ENCODE measurements at places on chromosomes 1 and 21. TPM values are rescaled to one million over a fixed set of nuclear protein-coding genes. Genes with fewer than 3 reads are reported as not detected.

OR2L5 gene
- total RNA-seq = not detected

TDRD5 gene
- not detected for total RNA-seq

ORC1 gene
- 8.6 TPM for total RNA-seq

SYT11 gene
- total RNA-seq = 53.4 TPM

DPM3 gene
- 29.2 TPM for total RNA-seq

SIPA1L2 gene
- total RNA-seq = 9.9 TPM

NFIA gene
- 10.2 TPM for total RNA-seq

CCDC27 gene
- not detected for total RNA-seq

CENPF gene
- 68.2 TPM for total RNA-seq

DNA sequence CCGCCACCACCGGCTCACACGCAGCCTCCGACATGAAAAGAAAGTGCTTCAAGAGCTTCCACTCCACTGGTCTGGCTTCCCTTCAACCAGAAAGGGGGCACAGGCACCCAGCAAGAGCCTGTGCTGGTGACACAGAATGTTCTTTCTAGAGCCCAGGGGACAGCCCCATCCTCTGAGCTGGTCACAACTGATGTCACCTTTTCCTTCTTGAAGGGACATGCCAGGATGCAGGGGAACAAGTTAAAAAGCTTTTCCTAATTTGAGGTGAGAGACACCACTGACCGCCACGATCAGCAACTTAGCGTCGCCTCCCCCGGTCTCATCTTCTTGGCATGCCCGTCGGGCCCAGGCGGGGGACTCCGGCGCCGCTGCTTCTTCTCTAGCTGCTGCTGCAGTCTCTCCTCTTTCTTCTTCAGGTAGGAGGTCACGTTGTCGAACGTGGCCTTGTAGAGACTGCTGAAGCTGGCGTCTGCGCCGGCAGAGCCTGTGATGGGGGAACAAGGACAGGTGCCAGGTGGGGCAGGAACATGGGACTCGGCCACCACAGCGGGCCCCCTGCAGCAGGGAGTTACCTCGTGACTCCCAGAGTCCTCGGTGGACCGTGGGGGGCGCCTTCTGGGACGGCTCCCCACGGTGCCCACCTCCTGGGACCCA is 29.5 kb downstream of the WDR4 start:
- no peak for DNase-seq

DNA sequence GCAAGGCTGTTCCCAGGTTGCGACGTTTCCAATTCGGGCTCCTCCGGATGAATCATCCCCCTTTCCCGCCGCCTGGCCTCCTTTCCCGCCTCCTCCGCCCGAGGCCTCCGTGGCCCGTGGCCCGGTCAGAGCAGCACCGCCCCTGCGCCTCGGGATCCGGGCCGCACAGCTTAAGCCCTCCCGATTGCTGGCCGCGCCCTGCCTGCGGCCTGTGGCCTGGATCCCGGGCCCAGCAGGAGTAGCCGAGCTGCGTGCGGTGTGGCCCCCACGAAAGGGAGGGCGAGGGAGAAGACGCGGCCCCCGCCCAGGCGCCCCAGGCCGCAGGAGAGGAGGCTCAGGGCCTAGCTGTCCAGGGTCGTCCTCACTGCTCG is 1.0 kb downstream of the TMEM200B start:
- no peak for DNase-seq

DNA sequence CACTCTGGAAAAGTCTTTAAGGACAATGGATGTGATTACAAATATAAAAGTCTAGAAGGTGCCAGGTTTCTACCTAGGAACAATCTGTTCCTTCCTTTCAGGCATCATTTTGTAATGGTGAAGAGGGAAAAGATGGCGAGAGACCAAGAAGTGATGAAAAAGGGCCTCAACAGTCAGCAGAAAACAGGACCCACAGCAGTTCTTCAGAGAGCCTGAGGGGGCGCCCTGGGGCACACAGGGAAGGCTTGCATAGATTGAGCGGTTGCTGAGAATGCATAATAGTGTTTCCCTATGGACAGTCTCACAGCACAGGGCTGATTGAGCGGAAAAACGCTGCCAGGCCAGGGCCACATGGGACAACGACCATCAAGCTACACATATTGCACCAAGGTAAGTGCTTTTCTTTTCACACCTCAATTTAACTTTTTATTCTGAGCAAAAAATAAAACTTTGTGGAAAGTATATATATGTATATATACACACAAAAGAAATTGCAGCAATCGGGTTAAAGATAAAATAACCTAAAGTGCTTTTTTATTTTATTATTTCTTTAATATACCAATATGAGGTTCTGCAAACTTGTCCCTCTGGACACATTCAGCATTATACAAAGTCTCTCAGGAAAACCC is 3.1 kb upstream of the YRDC start:
- DNase-seq = no peak

- peak; percentile 26 for DNase-seq
Measured at GRCh38 chr1:38046884-38047602, 450 bp upstream of the POU3F1 start.

DNA sequence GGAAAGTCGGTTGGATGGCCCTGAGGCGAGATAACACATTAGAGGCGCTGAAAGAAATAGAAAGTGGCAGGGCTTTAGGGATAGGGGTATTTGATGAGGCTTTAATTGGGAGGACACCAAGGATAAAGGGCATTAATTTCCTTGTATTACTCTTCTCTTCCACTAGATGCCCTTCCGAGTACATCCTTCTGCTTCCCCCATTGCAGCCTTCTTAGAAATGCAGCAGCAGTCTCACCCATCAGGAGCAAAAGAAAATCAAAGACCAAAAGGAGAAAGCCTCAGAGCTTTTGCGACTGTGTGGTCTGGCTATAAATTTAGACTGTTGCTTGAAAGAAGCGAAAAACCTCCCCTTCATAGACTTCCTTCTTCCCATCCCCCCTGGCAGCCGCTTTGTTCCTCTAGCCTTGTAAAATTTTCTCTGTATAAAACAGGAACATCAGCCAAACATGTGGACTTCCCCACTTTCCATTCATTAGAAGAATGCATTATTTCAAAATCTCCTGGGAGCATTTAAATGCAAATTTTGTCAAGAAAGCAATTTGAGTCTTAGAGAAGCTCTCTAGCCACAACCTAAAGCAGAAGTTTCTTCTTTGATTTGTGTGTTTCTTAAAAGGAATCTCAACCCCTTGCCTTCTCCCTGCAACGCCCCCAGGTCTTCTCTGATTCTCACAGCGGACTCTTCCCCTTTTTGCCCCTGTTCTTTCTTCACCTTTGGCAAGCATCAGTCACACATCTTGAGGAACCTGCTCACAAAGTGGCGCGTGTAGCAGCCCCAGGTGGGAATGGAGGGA is 76.6 kb downstream of the NDUFS5 start:
- DNase-seq = no peak

GRCh38 chr1:171313835-171314320 is at the start of gene FMO4:
Gene FMO4 (plus strand): TSS chr1:171314183. CDS start chr1:171319826, 5,643 bp downstream.
- peak; percentile 97 for DNase-seq

DNA sequence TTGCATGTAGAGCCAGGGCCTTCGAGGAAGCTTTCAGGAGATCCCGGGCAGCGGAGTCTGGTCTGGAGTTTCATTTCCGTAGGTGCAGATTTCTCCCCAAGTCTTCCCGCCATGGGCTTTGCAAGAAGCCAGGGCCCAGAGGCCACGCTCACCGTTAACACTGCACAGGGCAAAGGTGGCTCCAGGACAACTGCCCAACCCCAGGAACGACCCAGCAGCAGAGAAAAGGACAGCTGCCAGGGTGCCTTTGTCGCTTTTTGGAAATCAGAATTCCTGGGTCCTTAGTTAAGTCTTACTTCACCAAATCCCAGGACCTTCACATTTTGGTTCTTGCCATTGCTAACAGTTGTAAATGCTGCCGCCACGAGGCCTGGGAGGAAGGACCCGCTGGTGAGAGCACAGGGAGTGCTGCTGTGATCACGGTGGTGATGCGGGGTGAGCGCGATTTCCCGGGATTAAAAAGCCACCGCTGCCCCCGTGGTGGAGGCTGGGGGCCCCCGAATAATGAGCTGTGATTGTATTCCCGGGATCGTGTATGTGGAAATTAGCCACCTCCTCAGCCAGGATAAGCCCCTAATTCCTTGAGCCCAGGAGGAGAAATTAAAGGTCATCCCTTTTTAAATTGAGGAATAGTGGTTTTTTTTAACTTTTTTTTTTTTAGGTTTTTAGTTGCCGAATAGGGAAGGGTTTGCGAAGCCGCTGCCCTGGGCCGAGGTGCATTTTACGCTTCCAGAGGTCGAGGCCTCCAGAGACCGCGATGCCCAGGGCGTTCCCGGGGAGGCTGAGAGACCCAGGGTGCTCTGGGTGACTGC is 8.2 kb downstream of the SIM2 start:
- no peak for DNase-seq

DNA sequence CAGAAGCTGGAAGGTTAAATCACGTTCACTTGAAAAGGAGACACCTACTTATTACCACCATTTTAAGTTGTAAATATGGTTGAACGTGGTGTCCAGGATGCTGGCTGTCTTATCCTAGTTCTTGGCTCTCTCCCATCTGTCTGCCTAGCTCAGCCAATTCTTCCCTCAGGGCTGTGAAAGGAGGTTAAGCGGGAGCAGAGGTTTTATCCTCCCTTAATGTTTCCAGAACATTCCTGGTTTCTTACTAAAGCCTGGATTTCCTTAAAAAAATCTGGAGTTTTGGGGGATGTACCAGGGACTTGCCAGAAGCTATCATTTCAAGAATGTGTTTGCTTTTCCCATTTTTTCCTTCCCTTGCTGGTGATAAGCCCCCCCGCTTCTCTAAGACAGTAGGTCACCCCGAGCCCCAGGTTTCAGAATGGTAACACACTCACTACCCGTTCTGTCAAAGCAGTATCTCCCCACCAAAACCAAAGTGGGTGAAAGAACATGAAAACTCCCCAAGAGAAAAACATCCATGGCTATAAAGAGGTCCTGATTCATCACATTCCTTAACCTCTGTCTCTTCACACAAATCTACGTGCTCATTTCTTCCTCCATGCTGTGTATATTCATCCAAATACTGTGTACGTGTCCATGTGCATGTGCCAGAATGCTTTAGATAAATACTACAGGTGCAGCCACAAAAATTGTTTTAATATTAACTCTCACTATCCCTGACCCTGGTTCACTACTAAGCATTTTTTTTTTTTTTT is 114.7 kb downstream of the MAP3K21 start:
- no peak for DNase-seq

DNA sequence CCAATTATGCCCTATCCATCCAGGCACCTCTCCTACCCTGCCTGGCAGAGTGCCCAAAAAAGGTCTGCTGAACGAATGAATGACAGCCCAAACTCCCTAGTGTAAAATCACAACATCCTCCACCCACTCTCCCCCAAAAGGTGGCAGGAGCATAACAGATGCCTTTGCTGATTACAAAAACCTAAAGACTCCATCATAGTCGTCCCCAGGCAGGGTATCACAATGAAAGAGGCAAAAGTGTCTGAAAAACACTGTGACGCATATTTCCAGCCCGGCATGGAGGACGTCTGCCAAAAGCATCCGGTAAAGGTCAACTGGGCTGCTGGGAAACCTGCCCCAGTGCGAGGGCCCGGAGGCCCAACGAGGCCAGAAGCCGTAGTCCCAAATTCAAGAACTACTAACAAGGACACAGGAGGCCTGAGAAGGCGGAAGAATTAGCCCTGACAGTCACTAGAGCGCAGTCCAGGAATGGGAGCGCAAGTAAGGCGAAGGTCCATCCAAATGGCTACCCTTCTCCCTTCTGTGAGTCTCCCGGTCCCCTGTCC is 576 bp downstream of the SMIM12 start:
- DNase-seq = no peak

- no peak for DNase-seq
Measured at GRCh38 chr1:23793861-23794731, 3.2 kb downstream of the LYPLA2 start.

GRCh38 chr1:85836736-85837135 is 128.5 kb upstream of the ZNHIT6 start:
- no peak for DNase-seq

GRCh38 chr1:183942933-183943693 is 94.4 kb downstream of the COLGALT2 start:
- DNase-seq = no peak

GRCh38 chr1:159869173-159869572 is 6.7 kb upstream of the VSIG8 start:
- no peak for DNase-seq

GRCh38 chr1:97392701-97393100 is 528.1 kb downstream of the DPYD start:
- peak; percentile 54 for DNase-seq

- DNase-seq = no peak
Measured at GRCh38 chr1:14928412-14928811, 225.1 kb upstream of the TMEM51 start.

- peak; percentile 29 for DNase-seq
Measured at GRCh38 chr1:9542430-9542829, 3.2 kb downstream of the SLC25A33 start.

GRCh38 chr1:242225767-242226573 is 227.1 kb upstream of the MAP1LC3C start:
- DNase-seq = no peak

GRCh38 chr1:84771895-84772294 is 81.6 kb upstream of the SSX2IP start:
- DNase-seq = no peak

DNA sequence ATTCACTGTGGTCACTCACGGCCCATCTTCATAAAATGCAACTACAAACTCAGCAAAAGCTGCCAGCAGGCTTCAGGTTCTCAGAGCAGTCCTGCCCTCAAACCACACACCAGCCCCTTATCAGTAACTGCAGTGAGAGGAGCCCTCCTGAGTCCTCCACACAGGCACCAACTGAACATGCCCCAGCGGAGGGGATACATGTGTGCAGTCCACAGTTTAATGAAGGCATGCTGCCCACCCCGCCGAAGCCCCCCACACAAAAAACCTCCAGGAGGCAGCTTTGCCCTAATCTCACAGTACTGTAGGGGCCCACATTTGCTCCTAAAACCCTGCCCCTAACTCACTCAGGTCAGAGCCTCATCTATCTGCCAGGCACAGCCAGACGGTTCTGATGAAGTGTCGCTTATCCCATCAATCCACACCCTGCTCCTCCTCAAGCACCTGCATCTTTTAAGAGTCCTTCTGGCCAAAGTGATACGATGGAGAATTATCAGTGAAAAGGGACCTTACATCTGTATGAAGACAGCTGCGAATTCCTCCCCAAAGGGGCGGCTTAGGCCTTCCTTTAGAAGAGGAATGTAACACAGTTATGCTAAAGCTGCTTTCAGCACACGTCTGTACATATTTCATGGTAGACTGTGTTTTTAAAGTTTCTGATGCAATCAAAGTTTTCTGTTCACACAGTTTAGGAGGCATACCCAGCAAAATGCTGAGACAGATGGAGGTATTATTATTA is 3.5 kb downstream of the ABCB10 start:
- no peak for DNase-seq

DNA sequence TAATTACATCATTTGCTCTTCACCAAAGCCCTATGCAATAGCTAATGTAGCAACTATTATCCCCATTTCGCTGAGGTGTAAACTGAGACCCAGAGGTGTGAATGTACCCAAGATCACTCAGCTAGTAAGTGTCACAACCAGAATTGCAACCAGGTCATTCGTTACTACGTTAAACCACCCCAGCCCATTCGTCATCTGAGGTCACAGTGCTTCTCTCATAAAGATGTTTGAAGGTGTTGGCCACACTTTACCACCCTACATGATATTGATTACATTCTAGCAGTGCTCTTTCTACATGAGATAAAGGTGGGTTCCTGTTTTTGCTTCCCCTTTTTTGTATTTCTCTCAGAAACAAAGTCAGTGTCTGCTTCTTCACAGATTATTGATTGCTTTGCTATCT is 195.3 kb downstream of the ZBTB18 start:
- DNase-seq = no peak

Data from pulmonary artery endothelial cell (primary cell).